ENCODE measurements at places on chromosomes 12 and 14.
A peak's percentile ranks its signal among the peaks of the same experiment; 100 is the strongest.

- no peak for DNase-seq
Observed at GRCh38 chr12:86543716-86544115, 287.5 kb upstream of the MGAT4C start.

- peak; percentile 23 for DNase-seq
Observed at GRCh38 chr12:118371321-118372282, 1.1 kb downstream of the TAOK3 start.

DNA sequence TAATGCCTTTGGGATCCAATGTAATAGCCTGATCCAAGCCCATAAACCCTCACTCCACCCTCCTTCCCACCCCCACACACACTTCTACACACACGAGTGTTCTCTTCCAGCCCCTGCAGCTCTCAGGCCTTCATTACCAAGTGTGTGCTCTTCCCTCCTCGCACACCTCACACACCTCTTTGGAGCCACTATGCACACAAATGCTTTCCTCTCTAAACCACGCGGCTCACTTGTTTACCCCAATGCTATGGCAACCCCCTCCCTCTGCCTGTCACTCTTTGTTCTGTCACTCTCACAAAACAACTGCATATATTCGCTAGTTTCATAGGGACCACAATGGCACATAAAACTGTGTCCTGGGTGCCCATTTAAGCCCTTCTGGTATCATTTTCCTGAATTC, 35.1 kb downstream of the PPP2R5E start:
- no peak for DNase-seq

GRCh38 chr12:3473844-3474243, 17.2 kb upstream of the PRMT8 start:
- DNase-seq: no peak

GRCh38 chr14:90791486-90791885, 24.7 kb downstream of the TTC7B start:
- no peak for DNase-seq

- no peak for DNase-seq
Observed at GRCh38 chr12:42002563-42002962, 142.1 kb downstream of the GXYLT1 start.

GRCh38 chr12:11524446-11524845, 125.0 kb upstream of the ETV6 start:
- no peak for DNase-seq

DNA sequence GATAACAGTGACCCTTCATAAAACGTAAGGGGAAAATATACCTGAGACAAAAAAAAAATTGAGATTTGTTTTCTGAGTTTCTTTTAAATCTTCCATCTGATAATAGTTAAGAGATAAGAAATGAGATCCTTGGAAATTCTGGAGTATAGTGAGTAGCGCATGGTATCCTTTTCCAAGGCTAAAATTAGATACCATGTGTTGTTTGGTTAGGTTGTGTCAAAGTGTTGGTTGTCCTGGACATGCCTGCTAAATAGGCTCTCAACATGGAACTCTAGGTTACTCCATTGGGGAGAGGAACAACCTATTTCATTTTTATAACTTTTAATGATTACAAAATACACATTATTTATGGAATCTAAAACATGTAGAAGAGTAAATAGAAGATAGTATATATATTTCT, 14.8 kb downstream of the PYGL start:
- DNase-seq: no peak

GRCh38 chr14:102826751-102827675, 49.8 kb downstream of the TRAF3 start:
- DNase-seq: no peak

DNA sequence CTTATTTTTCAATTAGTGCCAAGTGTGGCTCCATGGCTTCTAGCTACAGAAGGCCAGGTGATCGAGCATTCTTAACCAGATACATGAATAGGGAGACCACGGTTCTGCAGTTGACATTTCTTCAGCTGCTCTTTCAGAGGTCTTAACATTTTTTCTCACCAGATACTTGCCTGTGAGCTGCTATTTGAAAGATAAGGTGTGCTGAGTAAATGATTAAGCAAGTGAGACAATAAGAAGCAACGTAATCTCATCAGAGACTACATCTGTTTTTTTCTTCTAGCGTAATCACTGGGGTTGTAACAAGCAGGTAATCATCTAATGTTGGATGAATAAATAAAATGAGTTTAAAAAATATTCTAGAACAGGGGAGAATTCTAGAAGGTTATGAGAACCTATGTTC, 912.9 kb downstream of the DIO2 start:
- no peak for DNase-seq

GRCh38 chr12:50453872-50454271, 50.9 kb upstream of the DIP2B start:
- no peak for DNase-seq

GRCh38 chr12:46351886-46352650, 20.5 kb downstream of the SLC38A2 start:
- no peak for DNase-seq

DNA sequence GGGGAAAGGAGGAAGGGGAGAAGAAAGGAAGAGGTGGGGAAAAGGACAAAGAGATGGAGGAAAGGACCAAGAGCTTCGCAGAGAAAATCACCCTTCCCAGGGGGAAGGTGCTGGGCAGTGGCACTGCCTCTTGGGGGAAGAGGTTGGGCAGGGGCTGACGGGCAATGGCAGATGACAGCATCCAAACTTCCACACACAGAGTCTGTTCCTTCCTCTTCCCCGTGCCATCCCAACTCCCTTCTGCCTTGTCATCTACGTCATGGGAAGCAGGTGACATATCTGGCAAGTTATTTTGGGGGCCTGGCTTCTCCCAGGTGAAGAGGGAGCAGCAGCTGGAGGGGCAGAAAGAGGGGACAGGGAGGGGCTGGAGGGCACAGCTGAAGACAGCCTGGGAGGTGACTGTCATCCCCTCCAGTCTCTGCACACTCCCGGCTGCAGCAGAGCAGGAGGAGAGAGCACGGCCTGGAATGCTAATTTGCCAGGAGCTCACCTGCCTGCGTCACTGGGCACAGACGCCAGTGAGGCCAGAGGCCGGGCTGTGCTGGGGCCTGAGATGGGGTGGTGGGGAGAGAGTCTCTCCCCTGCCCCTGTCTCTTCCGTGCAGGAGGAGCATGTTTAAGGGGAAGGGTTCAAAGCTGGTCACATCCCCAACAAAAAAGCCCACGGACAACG, 43.9 kb upstream of the IQSEC3 start:
- no peak for DNase-seq

DNA sequence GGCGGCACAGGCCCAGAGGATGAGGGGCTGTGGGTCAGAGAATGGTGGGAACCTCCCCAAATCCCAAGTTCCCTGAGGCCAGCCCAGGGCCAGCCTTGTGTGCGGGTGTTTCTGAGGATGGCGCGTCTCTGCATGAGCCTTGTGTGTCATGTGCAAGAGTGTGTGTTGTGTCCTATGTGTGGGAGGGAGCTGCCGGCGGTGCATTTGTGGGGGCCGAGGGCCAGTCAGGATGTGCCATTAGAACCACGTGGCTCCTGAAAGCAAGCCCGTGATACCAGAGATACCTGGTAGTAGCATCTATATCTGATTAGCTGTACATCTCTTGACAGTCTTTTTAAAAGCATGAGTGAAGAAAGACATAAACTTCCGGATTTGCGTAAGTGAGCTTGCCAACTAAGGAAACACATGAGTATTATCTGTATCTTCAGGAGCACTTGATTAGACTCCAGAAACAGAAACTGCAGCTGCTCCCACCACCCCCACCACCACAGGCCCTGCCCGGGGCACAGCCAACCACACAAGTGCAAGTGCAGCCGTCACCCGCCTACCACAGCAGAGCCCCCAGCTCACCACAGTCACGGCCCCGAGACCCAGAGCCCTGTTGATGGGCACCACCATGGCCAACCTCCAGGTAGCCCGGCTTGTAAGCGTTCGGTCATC, 19.2 kb downstream of the DDX51 start:
- DNase-seq: no peak

DNA sequence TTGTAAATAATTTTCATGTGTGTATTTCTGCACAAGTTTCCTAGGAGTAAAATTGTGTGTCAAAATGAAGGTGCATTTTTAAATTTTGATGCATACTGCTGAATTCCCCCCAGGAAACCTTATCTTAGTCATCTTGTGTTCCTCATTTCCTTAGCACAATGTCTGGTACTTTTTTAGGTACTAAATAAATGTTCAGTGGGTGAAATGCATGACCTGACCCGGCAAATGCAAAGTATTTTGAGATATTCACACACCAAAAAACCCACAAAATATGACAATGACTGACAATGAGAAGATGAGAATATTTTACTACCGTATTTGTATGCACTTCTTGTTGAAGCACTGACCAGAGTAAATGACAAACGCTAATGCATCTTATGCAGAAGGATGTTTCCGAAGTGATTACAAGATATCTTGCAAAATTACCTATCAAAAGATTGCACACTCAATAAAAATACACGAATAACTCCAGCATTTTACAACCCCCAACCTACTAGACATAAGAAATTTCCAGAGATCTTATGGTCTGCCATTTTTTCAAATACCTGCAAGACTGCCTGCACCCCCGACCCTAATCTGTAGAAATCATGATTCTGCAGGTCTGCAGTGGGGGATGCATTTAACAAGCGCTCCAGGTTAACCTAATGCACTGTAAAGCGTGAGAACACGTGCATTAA, 895 bp upstream of the PRKAB1 start:
- no peak for DNase-seq
